Epithelial cell of prostate (primary cell): ENCODE measurements at places on chromosomes 6 and 20.

- no peak for DNase-seq
These were observed 341.3 kb downstream of the TAF4 start for GRCh38 chr20:61724376-61724775.

DNA sequence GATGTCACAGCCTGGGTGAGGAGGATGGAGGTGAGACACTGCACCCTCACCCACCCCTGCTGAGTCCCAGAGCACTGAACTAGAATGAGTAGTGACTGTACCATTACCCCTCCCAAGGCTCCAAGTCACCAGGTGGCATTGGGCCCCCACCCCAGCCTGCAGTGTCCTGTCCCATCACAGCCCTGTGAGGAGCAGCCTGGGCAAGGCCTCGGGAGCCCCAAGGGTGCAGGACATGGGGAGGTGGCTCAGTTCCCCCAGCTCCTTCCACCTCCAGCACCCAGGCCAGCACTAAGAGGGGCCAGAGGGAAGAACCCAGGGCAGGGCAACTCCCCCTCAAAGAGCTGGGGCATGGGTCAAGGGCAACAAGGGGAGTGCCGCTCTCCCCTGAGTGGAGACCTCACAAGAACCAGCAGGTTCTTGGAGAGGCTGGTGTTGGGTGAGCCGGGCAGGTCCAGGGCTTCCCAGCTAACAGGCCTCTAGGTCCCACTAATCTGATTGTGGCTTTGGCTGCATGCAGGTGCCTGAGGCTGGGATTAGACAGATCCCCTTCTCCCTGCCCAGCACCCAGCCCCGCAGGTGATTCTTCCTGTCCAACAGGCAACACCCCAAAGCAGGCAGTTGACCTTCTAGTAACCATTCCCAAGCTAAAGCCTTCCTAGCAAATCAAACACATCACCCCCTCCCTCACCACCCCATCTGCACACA is 2.6 kb downstream of the CST4 start:
- no peak for DNase-seq

GRCh38 chr20:23366384-23366783 is 4.4 kb downstream of the GZF1 start:
- DNase-seq: no peak

DNA sequence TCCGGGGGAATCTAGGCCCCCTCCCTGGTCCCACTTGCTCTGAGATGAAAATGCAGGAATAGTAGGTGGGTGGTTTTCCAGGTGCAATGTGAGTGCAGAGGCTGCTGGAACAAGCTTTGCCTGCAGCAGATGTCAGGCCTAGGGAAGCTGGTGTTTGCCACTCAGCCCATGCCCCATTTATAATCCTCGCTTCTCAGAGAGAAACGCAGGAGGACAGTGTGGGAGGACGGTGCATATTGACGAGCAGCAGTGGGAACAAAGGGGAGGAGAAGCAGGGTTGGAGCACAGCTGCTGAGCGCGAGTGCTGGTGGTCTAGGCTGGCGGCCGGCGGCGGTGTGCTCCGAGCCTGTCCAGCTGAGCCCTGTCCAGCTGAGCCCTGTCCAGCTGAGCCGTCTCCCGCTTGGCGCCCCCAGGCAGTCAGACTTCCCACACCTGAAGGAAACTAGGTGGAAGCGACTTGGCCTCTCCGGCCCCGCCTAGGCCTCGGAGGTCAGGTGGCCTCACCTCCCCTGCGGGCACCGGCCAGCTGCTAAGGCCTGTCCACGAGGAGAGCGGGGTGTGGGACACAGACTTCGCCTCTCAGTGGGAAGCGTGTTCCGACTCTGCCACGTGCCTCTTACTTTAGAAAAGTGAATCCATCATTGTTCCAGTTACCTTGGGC is 49.7 kb upstream of the FRMD1 start:
- DNase-seq: no peak

GRCh38 chr6:14957355-14958059 is 288.4 kb upstream of the JARID2 start:
- no peak for DNase-seq

DNA sequence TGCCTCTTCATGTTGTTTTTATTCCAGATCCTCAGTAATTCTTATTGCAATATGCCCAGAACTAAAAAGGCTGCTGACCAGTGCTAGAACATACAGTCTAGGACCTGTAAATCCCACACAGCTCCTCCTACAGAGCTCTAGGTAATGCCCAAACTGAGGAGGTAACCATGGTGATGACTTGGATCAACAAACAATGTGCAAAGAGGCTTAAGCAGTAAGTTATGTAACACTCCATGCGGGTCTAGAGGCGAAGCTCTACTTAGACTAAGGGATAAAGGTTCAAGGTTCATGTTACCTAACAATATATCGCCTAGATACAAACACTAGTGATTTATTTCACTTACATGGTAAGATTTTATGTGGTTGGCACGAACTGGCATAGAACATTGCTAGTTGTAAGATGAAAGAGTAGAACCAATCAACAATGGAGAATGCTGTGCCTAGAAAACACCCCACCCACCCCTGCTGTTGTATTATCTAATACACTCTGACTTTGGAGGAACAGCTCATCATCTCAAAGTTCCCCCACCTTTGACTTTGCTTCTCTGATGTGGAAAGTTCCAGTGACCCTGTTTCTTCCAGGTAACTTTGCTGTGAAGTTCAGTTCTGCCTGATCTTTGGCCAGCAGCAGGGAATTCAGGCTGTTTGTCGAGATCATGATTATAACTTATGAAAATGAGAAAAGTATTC is 242.4 kb downstream of the ALDH8A1 start:
- no peak for DNase-seq

GRCh38 chr6:45650524-45651135 is 272.9 kb upstream of the SUPT3H start:
- peak; percentile 45 for DNase-seq

DNA sequence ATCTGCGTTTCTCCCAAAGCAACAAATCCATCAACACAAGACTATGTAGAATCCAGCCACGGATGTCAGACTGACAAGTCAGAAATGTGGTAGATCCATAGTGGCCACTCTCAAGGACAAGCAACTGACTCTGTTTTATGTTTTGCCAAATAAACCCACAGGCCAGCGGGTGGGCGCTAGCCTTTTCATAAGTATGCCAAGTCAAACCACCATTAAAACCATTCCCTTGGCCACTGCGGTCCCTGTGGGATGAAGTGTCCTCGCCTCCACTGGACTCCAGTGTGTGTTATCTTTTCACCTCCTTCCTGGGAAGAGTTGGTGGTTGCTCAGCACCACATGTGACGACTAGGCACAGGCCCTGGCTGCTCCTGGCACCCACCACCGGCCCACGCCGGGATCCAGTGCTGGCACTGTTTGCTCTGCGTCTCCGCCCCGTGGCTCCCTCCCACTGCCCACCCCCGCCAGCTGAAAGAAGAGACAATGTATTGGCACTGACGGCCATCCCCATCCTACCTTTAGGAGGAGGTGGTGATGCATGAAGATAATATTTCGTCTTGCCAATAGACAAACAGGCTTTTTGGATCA is 103.4 kb downstream of the FOXC1 start:
- no peak for DNase-seq

DNA sequence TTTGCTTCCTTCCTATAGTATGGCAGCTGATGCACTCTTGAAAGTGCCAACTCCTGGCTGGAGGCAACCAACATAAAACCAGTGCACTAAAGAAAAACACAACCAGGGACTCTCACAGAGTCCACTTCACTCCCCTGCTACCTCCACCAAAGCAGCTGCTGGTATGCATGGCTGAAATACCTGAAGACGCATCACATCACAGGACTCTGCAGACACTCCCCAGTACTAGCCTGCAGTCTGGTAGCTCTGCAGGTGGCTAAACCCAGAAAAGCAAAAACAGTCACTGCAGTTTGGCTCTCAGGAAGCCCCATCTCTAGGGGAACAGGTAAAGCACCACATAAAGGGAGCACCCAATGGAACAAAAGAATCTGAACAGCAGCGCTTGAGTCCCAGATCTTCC is 473.0 kb upstream of the SPTLC3 start:
- DNase-seq: no peak

DNA sequence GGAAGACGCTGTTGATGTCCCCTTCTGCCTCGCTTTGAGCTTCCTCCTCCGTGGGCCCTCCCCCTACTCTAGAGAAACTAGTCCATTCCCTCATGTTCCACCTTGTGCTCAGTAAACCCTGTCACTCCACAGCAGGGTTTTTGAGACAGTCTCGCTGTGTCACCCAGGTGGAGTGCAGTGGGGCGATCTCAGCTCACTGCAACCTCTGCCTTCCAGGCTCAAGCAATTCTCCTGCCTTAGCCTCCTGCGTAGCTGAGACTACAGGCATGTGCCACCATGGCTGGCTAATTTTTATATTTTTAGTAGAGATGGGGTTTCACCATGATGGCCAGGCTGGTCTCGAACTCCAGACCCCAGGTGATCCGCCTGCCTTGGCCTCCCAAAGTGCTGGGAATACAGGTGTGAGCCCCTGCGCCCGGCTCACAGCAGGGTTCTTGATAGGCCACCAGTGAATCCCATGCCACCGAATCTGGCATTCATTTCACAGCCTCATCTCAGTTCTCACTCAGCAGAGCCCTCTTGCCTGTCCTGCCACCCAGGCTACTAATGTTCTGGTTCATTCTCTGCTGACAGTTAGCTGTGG is 36.0 kb downstream of the PANK2 start:
- DNase-seq: no peak

DNA sequence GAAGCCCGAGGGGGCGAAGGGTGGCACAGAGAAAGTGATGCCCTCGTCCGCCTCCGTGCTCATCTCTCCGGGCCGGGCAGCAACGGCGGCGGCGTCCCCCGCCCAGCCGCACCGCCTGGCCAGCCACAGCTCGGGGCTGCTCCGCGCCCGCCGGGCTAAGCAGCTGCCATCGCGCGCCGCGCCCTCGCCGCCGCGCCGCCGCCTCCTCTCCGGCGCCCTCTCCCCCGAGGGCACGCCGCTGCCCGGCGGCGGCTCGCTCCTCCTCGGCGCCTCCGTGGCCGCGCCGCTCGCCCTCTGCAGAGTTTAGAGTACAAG is 225 bp downstream of the MAP3K5 start:
- no peak for DNase-seq

DNA sequence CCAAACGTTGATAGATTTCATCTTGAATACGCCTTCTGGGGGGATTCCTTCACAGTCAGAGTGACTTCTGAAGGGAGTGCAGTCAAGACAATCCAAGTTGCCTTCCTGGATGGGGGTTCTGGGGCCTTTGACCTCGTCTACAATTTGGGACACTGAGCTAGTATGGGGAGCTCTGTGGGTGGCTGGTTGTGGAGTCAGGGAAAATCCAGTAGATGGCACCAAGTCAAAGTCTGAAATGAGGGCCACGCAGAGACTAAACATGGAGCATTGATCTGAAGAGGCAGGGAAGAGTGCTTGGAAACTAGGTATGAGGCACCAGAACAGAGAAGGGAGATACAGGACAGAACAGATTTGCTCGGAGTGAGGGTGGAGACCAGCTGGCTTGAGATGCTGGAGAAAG is 43.6 kb upstream of the CCN6 start:
- DNase-seq: no peak

DNA sequence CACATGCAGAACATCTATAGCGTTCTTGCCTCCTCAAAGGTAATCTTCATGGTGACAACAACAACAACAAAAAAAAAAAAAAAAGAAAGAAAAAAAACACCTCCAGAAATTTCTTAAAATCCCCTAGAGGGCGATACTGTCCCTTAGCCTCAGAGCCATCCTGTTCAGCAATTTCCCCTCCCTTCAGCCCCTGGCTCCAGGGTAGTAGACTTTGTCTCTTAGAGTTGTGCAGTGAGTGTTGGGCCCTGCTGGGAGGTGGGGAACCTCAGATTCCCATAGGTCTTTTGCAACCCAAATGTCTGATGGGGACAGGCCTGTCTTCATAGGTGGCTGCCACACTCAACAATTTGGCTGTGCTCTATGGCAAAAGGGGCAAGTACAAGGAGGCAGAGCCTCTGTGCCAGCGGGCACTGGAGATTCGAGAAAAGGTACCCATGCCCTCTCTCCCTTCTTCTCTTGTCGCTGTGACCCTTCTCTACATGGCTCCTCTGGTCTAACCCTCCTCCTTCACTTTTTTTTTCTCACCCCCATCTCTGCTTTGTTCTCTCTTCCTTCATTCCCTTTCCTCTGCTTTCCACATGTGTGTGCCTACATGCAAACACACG is 6.0 kb upstream of the PTK7 start:
- DNase-seq: no peak

- no peak for DNase-seq
These were observed 23.6 kb downstream of the FOXO3 start for GRCh38 chr6:108584323-108584722.

GRCh38 chr20:53655625-53656292 is 62.1 kb upstream of the ZNF217 start:
- no peak for DNase-seq

DNA sequence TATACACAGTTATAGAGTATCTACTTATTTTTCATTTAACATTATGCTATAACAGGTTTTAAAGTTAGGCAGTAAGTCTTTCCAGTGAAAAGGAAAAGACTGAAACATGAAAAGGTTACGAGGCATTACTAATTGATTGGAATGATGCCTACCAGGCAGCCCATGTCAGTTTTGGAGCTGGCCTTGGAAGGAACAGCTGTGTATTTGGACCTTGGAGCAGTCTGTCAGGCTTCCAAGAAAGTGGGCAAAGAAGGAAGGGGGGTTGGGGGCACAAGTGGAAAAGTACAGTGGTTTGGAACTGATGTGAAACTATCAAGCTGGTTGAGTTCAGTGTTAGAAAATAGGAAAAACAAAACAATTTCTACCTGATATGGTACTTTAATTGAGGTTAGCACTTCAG is 41.7 kb downstream of the SLC16A10 start:
- DNase-seq: no peak

DNA sequence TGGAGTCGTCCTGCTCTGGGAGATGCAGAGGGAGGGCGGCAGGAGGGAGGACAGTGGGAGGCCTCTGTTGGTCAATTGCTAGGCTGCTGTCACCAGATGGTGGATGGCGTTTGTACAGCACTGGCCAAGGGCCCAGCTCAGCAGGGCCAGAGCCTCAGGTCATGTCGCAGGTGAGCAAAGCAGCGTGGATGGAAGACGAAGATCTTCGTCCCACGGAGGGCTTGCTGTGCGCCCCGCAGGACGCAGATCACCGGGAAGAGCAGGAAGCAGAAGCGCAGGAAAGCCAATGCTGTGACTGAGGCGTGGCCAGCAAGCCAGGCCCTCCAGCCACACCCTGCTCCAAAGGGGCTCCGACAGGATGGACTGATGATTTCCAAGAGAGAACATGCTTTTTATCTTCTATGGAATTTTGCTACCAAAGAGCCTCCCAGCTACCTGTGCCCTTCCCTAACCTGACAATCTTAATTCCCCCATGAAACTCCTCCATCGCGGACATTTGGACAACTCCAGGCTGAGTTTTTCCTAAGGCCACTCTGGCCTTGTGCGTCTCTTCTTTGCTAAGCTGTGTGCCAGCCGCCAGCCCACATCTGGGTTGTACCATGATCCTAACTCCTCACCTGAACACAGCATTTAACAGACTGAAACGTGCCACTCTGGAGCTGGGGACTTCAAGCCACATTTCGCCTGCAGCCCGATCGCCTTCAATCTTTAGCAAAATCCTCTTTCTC is 3.5 kb upstream of the SLCO4A1 start:
- no peak for DNase-seq

- DNase-seq: no peak
These were observed 76.3 kb downstream of the MTFR2 start for GRCh38 chr6:136173519-136174507.

DNA sequence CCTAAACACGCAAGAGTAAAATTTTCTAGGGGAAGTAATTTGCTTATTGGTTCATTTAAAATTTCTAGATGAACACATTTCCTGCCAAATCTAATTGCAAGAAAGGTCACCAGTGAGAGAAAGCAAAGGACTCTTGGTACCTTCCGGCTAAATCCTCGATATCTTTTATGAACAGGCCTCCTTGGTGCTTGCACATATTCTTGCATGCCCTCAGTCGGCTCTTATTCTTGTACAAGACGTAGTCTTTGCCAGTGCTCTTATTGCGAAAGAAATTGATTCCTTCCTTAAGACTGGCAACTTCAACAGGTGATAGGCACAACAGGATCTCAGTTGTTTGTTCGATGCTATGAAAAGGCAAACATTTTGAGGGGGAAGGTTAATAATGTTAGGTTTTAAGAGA is 141.7 kb upstream of the CARMIL1 start:
- no peak for DNase-seq
